ELR (cell line): ENCODE measurements at places on chromosomes 16 and 17.

GRCh38 chr17:67359960-67360791 is 6.2 kb downstream of the PSMD12 start:
- peak; percentile 66 for DNase-seq

GRCh38 chr16:10770907-10771306 is 27.3 kb downstream of the NUBP1 start:
- no peak for DNase-seq

GRCh38 chr17:4215882-4216570 is 47.8 kb downstream of the ANKFY1 start:
- no peak for DNase-seq

GRCh38 chr17:13036751-13037150 is 18.9 kb upstream of the ELAC2 start:
- DNase-seq, result peak; percentile 12

DNA sequence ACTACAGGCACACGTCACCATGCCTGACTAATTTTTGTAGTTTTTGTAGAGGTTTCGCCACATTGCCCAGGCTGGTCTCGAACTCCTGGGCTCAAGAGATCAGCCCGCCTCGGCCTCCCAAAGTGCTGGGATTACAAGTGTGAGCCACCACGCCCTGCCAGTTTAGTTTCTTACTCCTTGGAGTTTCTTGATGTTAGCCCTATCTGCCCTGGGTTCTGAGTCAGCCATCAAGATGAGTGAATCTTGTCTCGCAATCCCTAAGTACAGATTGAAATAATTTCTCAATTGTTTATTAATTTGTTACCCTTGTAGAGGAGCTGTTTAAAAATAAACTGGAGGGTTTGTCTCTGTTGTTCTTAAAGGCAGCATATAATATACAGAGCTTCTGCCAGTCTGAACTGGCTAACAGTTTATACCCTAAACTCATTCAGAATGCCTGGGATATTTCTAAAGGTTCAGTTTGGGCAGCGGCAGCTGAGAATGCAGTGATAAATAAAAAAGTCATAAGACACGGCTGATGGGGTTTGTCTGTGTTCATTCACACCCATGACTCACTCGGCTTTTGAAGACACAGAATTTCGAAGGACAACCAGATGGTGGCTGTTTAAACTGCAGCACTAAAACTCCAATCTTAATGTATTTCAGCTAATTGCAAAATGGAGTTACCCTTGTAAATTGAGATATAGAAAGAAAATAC is 39.6 kb downstream of the GPRC5B start:
- DNase-seq, result peak; percentile 86

DNA sequence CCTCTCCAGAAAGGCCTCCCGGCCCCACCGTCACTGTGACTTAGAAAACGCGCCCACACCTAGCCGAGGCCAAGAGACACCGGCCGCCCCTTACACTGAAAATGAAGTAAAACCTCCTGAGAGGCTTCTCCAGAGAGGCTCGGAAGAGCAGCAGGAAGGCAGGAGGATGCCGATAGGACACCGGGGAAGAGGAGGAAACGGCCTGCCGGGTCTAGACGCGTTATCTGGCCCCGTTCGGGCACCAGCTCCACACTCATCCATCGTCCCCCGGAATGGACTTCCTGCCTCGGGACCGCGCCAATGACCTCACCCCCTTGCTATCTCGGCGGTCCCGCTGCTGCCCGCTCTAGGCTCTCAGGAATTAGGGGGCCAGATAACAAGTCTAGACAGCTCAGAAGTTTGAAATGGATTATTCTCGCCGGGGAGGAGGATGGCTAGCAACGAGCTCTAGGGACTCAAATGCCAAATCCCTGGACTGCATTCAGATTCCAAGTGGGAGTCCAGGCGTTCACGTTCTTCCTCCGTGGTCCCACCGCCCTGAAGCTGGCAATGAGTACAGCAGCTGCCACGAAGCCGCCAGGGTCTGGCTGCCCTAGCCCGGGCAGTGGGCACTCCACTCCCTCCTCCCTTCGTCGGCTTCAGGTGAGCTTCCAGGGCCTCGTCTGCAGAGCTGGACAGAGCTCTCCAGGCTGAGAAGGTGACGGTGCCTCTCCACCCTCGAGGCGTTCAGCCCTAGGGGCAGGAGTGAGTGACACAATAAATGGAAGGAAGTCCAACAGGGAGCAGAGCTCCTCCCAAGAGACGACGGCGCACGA is 350.9 kb downstream of the FOXL1 start:
- DNase-seq, result peak; percentile 44

DNA sequence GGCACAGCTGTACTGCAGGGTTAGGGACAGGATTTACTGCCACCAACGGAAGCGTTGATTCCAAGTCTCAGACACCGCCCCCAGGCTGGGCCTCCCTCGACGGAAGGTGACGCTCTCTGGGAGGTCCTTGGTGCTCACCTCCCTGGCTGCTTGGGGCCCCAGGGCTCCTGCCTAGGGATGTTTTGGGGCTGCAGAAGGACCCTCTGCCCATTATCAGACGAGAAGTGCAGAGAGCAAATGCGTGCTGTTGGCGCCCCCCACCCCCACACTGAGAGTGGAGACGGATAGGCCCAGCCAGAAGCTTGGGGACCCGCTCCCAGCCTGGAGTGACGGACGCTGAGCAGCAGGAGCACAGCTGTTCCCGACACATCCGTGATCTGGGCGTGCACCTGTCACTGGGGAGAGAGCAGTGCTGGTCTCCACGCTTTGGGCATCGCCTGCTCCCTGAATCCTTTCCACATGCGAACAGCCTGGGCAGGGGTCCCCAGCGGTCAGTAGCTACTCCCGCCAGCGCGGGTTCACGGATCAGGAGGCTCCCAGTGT is 5.1 kb upstream of the SOX8 start:
- DNase-seq, result no peak

DNA sequence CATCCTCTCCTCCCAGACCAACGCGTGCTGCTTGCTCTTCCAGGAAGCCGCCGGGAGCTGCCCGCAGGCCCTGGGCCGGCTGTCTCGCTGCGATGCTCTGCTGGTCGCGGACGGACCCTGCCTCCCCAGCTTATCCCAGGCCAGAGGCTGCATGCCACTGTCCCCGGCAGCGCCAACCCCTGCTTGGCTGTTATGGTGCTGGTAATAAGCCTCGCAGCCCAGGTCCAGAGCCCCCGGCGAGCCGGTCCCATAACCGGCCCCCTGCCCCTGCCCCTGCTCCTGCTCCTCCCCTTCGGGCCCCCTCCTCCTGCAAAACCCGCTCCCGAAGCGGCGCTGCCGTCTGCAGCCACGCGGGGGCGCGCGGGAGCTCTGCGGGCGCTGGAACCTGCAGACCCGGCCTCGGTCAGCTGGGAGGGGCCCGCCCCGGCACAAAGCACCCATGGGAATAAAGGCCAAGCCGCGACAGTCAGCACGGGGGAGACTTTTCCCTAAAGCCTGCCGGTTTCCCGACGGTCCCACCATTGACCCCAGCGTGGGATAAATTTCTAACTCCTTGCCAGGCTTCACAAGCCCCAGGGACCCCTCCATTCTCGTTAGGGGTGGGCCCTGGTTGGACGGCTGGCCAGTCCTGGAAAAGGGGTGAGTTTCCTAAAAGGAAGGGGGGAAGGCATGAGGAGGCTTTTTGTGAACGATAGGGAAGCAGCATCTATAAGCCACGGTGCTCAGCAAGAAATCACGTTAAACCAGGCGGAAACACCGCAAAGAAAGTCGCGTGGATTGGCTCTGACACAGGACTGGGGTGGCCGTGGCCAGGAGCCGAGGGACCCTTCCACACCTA is 11.2 kb downstream of the ENPP7 start:
- DNase-seq, result peak; percentile 62

DNA sequence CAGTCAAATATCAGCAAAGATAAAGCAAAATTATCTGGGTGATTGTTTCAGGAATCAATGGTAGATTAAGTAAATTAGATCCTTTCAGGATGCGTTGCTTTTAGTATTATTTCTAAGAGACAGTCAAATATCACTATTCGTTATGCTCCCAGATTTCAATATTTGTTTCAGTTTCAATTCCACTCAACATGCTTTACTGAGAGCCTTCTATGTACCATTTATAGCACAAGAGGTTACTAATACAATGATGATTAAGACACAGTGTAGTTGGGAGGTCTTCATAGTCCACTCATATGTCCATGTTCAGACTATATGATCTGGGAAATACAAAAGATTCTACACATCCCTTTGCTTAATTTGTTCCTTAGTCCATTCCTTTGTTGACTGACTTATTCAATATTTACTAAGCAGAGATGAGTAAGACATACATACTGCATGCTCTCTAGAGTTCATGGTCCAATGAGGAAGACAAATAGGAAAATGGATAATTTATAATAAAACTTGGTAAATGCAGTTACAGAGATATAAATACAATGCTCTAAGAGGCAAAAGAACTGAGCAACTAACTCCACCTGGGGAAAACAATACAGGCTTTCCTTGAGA is 88.2 kb upstream of the NOG start:
- DNase-seq, result no peak

GRCh38 chr16:83682116-83682867 is 125.5 kb upstream of the HSBP1 start:
- DNase-seq, result no peak

DNA sequence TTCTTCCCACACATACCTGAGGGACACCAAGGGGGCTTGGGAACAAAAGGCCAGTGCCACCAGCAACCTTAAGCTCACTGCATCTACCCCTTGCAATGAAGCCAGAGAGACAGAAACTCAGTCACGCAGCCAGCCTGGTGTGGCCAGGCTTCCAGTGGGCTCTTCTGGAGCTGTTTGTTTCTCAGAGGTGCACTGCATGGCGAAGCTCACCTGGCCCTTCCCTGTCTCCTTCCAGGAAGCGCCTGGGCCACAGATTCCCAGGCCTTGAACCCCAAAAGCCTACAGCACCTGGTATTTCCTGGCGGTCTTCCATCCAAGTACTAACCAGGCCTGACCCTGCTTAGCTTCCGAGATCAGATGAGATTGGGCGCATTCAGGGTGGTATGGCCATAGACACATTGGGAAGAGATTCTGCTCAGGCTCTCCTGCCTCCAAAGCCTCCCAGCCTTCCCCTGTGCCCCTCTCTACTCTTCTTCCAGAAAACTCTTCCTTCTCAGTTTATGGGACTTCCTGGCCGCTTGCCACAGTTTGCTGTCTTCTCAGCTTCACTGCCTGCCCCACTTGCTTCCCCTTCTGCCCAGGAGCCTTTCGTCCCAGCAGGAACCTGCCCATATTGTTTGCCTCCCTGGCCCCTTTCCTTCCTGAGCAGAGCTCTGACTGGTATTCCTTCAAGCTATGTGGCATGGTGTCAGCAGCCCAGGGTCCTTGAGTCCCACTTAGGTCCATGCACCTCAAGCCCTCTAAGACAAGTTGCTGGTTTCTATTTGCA is 1.6 kb downstream of the CISD3 start:
- DNase-seq, result no peak

- no peak for DNase-seq
Measured at GRCh38 chr17:64135000-64135399, 5.1 kb upstream of the ERN1 start.

DNA sequence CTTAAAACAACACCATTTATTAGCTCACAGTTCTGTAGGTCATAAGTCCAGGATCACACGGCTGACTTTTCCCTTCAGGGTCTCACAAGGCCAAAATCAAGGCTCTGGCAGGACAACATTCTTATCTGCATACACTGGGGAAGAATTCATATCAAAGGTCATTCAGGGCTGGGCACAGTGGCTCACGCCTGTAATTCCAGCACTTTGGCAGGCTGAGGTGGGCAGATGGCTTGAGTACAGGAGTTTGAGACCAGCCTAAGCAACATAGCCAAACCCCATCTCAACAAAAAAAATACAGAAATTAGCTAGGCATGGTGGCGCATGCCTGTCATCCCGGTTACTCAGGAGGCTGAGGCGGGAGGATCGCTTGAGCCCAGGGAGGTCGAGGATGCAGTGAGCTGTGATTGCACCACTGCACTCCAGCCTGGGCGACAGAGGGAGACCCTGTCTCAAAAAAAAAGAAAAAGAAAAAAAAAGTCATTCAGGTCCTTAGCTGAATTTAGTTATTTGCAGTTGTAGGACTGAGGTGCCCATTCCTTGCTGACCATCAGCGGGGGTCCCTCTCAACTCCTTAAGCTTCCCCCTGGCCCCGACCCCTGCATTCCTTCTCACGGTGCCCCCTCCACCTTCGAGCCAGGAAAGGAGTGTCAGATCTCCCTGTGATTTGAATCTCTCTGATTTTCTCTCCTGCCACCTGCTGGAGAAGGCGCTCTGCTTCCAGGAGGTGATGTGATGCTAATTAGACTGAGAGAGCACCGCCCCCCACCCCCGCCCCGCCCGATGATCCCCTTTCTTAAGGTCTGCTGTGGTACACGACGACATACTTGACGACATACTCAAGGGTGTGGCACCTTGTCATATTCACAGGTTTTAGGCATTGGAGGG is 91.8 kb upstream of the CLEC18A start:
- peak; percentile 30 for DNase-seq

DNA sequence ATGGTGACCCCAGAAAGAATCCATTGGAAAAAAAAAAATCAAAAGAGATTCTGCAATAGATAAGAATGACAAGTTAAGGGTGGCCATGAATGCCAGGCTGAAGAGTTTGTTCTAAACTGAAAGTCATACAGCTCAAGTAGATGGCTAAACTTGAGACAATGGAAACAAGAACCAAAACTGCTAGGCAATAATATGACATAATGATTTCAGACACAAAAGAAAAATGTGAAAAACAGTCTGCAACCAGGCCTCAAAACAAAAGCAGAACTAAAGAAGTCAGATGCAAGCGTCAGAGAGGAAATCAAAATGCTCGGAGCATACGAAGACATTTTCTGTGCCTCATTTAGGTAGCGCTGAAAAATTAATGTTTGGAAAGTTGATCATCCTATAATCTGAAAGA is 54.4 kb upstream of the YPEL2 start:
- DNase-seq, result no peak

DNA sequence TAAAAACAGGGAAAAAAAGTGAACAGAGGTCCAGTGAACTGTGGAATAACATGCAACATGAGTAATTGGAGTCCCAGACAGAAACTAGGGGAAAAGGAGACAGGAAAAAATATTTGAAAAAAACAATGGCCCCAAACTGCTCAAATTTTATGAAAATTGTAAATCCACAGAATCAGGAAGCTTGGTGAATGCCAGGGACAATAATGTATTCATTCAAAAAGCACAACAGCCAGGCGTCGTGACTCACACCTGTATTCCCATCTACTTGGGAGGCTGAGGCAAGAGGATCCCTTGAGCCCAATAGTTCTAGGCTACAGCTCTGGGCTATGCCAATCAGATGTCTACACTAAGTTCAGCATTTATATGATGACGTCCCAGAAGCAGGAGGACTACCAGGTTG is 23.7 kb downstream of the NCOR1 start:
- DNase-seq, result no peak

DNA sequence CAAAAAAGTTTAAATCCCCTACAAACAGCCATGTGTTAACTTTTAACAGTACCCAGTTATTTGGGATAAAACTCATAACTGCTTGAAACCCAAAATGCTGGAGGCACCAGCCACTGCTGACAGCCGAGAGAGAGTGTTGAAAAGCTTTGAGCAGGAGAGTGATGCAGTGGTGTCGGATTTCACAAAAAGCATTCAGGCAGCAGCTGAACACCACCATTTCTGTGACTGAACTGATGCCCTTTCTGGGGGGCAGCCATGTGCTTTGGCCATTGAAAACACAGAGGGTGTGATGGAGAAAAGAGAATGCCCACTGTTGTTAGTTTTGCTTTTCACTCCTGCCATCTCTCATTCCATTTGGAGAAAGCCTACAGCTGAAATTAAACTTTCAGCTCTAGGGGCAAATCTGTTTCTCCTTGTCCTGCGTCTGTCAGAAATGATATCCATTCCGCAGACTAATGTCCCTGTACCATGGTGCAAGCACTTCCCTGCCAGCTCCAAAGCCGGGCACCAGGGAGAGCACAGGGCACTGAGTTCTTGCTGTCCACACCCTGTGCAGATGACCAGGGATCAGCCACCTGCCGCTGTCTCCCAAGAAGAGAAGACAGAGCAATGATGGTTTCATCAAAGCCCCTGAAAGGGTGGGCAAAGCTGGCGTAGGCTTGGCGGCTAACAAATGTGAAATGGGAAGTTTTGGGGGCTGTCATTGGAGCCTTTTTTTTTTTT is 16.6 kb upstream of the MLYCD start:
- no peak for DNase-seq
